ENCODE measurements at places on chromosomes 16 and 17.

GRCh38 chr17:1709971-1710806 lies at the start of gene TLCD2:
Gene TLCD2, minus strand, starts transcription at chr17:1710377. Its CDS starts 135 bp downstream, at chr17:1710242.
- DNase-seq = no peak

DNA sequence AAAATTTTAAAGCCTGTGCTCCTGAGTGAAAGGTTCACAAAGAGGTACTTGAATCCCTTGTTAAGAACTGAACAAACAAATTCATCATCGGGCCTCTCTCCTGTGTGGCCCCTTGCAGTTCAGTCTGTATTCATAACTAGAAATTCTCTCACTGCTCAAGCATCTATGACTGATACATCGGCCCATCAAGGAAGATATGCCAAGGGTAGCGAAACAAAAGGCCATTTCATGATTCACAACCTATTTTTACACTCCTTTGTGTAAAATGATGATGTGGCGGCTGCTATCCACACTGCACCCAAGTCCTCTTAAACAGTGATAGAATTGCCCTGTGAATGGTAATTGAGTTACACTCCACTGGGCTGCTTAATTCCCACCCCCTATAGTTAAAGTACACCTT lies 204.6 kb downstream of the STX8 start:
- no peak for DNase-seq

DNA sequence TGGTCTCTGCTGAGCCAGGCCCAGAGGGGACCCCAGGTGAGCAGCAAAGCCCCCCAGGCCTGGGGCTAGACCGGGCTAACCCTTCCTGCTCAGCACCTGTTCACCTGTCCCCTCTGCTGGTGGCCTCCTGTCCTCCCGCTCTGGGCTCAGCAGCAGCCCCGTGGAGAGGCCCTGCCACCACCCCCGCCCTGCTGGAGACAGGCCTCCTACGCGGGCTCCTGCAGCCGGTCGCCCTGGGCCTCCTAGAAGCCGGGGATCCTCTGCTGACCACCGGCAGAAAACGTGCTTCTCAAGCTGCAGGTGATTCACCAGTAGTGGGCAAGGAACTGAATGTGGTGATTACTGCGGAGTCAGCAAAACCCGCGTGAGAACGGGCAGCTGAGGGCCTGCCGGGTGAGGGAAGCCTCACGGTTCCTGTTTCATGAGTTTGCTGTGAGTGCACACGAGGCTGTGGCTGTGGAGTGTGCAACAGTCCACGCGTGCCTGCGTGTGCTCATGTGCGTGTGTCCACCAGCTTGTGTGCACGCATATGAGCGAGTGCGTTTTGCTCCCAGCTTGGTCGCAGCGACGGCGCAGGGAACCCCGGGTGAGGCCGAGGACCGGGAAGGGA lies 792 bp downstream of the SECTM1 start:
- peak; percentile 67 for DNase-seq

GRCh38 chr16:51556694-51557340 lies 405.7 kb upstream of the SALL1 start:
- peak; percentile 58 for DNase-seq

GRCh38 chr17:67833946-67834631 lies 8.8 kb downstream of the BPTF start:
- no peak for DNase-seq

DNA sequence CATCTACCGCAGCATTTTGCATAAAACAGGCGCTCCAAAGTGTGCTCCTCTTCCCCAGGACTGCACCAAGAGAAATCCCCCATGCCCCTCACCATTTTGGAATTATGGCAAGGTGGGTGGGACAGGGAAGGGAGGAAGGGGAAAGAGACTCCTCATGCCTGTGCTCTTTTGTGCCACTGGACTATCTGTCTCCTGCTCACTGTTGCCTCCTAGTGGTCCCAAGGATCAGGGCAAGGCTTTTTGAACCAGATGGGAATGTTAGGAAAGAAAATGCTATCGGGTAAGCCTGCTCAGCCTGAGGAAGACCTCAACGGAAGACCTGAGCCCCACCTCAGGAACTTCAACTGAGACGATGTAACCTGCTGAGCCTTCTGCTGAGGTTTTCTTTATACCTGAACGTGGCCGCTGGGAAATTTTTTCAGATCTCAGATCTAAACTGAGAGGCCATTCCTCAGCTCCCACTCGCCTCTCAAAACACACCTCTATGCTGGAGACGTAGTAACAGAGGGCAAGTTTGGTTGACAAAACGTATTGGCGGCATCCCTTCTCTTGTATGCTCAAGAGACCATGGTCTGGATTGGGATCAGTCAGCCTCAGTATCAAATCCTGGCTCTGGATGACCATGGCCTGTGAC lies 58.3 kb downstream of the SPACA3 start:
- DNase-seq = no peak

- no peak for DNase-seq
These were observed 470.7 kb downstream of the SOX9 start for GRCh38 chr17:72591289-72592241.

DNA sequence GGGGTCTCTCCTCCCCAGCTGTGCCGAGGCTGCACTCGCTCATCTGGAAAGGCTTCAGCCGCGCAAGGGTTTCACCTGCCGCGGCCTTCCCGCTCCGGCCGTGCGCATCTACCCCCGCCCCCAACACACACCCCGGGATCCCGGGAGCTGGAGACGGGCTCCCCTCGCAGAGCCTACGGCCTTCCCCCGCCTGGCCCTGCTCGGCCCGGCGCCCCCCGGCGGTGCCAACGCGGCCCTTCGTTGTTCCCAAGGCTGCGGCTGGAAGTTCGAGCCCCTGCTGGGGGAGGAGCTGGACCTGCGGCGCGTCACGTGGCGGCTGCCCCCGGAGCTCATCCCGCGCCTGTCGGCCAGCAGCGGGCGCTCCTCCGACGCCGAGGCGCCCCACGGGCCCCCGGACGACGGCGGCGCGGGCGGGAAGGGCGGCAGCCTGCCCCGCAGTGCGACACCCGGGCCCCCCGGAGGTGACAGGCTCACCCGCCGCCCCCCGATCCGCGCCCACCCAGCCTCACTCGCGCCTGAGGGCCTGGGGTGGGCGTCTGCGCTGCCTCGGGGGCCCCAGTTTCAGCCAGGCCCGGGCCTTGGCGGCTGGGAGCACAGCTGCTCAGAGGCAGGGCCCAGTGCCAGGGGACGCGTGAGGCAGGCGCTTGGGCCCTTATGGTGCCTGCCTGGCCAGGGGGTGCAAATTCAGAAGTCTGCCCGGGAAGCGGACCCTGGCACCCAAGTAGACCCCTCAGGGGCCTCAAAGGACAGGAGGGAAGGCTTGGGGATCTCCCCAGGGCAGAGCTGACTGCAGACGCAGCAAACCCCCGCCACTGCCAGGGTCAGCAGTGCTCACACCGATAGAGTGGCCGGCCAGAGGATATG lies 11.2 kb downstream of the GALK1 start:
- DNase-seq = peak; percentile 62

Data from muscle of back (tissue), 13 donors.